Hair follicle dermal papilla cell (primary cell): ENCODE measurements at places on chromosomes 5 and 9. TPM values are rescaled to one million over a fixed set of nuclear protein-coding genes. Genes with fewer than 3 reads are reported as not detected.

Gene ASB6
- total RNA-seq, result 27.3 and 28.1 TPM in 2 replicates

Gene PCDHB12
- 0.32 and 0.97 TPM in 2 replicates for total RNA-seq

Gene GPR107
- total RNA-seq, result 32.3 and 34.9 TPM in 2 replicates

Gene GHR
- 2.9 and 5.2 TPM in 2 replicates for total RNA-seq

Gene DNAJA1
- total RNA-seq, result 64.4 and 67.5 TPM in 2 replicates

Gene FAM163B
- total RNA-seq, result not detected in 2 replicates

Gene CCDC183
- 0.16 and 0.73 TPM in 2 replicates for total RNA-seq

Gene SLC34A3
- total RNA-seq, result under 0.01 TPM in 1 of 2 replicates, not detected in the other
